MCF 10A (cell line): ENCODE measurements at places on chromosomes 2 and 18. TPM values are rescaled to one million over a fixed set of nuclear protein-coding genes. Genes with fewer than 3 reads are reported as not detected.

DNA sequence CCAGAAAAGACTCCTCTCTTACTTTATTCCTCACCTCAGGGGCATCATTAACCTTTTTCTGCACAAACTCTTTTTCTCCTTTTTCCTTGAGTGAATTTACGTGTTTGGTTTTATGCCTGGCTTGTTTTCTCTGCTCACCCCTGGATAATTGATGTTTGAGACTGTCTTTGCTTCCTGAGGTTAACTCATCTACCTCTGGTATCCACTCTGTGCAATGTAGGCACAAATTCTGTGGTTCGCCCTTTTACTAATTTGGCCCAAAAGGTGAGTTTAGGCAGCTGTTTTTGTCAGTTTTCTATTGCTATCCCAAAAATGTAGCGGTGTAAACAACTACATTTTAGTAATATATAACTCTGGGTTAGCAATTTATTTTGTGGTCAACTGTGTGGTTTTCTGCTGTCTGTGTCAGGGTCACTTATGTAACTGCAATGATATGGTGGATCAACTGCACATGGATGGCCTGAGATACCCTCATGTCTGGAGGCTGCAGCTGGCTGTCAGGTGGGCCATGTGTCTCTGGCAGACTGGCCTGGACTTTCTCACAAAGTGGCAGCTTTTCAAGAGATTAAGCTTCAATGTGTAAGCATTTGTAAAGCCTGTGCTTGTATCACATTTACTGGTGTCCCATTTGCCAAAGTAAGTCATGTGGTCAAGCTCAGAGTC, 329.7 kb downstream of the FSIP2 start:
- no peaks in the 10 kb centered on the region for H3K36me3 ChIP-seq
- no peaks in the 10 kb centered on the region for H3K27me3 ChIP-seq
- no peak overlapping the region for H3K27ac ChIP-seq
- no peaks in the 10 kb centered on the region for H3K4me1 ChIP-seq

DNA sequence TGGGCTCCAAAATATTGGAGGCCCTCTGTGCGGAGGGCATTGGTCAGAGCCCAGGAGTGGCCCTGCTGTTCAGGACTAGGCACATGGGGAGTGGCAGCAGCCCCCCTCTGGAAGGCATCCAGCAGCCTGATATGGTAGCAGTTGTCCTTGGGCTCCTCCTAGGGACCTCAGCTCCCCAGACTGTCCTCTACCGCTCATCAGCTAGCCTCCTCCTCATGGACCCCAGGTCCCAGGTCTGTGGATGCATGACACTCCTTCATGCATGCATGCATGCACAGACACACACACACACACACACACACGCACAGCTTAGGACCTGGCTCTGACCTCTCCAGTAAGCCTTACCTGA, 15.4 kb upstream of the ATP6V1B1 start:
- DNase-seq: no peak
- H3K4me1 ChIP-seq: no peaks in the 10 kb centered on the region
- no peaks in the 10 kb centered on the region for H3K36me3 ChIP-seq

DNA sequence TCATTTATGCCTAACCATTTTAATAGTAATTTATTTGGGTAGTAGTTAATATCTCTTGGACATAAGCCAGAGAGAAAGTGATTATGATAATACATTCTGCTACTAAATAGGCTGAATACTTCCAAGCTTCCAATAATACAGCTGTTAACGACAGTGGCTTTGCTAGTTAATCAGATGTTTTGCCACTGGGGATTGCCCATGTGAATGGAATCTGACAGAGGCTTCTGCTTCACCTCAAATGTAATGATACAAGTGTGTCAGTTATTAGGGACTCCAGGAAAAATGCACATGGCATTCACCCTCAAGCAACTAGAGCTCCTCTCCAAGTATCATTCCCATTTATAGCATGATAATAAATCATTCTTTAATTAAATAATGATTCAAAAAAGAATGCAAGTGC, 185.0 kb upstream of the TMEFF2 start:
- H3K27ac ChIP-seq: no peak overlapping the region
- H3K4me1 ChIP-seq: no peaks in the 10 kb centered on the region
- H3K27me3 ChIP-seq: no peaks in the 10 kb centered on the region
- no peak overlapping the region for H3K4me3 ChIP-seq
- H3K36me3 ChIP-seq: no peaks in the 10 kb centered on the region

DNA sequence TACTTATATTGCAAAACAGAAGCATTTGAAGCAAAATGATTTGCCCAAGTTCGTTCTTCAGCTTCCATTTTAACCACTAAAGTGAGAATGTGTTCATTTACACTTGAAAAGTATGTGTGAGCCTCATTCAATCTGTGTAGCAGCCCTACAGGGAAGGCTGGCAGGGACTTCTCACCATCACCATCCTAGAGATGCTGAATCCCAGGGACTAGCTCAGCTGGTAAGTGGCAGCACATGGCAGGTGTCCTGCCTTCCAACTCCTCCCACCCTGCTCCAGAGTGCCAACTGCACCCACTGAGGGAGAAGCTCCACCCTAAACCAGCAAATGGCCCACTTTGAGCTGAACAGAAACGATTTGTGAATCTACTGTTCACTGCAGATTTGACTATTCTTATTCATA, 91.5 kb downstream of the EN1 start:
- peaks cover 19% of the 10 kb centered on the region for H3K27me3 ChIP-seq
- H3K27ac ChIP-seq: no peak overlapping the region
- no peak overlapping the region for H3K4me3 ChIP-seq
- no peaks in the 10 kb centered on the region for H3K36me3 ChIP-seq
- DNase-seq: no peak

- DNase-seq: no peak
- no peak overlapping the region for H3K27ac ChIP-seq
- H3K36me3 ChIP-seq: no peaks in the 10 kb centered on the region
These were observed 1108.3 kb upstream of the KLHL29 start for GRCh38 chr2:22276696-22277095.

DNA sequence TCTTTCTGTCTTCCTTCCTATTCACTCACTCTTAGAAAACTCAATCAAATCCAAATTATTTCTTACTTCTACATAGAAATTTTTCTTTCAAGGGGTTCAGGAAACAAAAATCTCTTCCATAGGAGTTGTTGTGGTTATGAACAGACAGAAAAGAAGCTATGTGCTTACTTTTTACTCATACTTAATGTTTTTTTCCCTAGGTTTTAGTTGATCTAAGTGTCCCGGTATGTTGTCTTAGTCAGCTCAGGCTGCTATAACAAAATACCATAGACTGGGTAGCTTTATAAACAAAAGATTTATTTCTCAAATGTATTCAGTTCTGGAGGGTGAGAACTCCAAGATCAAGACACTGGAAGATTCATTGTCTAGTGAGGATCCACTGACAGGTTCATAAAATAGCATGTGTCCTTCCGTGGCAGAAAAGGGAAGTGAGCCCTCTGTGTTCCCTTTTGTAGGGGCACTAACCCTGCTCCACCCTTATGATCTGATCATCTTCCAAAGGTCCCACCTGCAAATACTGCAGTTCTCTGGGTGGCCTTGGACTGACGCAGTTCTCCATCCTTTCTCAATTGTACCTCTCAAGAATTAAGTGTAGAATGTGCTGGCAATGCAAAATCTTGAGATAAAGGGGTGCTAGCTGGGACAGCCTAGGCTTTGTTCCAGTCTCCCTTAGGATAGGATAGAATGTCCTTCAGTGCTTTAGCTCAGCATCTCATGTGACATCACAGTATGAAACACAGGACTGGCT, 14.4 kb upstream of the VRK2 start:
- no peaks in the 10 kb centered on the region for H3K4me1 ChIP-seq
- DNase-seq: no peak
- H3K27me3 ChIP-seq: no peaks in the 10 kb centered on the region
- H3K4me3 ChIP-seq: no peak overlapping the region

DNA sequence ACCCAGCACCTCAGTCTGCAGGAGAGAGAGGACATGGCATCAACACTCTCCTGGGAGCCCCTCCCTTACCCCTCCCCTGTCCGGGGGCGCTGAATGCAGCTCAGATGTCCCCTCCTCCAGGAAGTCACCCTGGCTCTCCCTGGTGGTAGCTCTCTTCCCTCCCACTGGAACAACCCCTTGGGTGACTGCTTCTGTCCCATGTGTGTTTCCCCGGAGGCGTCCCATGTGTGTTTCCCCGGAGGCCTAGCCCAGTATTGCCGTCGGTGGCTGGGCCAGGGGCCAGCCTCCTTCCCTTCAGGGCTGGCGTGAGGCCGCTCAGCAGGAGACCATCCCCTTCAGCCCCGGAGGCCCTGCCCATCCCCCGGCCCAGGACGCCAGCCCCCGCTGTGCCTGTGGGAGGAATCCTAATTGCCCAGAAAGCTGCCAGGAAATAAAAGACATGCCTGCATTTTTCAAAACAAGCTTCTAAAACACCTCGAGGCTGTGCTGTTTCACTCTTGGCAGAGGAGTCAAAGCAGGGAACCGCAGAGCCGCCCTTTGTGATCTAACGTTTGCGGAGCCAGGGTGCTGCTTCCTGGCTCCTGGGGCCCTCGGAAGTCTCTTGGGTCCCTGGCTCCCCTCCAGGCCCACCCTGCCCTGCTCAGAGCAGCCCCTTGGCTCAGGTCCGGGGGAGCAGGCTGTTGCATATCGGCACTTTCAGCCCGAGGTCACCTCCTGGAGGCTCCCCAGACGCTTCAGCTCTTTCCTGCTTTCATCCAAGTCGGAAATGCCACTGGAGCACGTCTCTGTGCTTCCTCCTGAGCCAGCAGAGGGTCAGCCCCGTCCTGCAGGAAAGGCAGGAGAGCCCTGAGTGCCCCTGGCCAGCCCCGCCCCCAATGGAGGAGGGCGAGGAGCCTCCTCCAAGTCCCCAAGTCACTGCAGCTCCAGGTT, 11.4 kb downstream of the SNED1 start:
- peaks cover 6% of the 10 kb centered on the region for H3K36me3 ChIP-seq
- H3K4me3 ChIP-seq: peak overlapping the region; percentile 60
- peak overlapping the region; percentile 27 for H3K27ac ChIP-seq
- H3K4me1 ChIP-seq: peaks cover 12% of the 10 kb centered on the region

DNA sequence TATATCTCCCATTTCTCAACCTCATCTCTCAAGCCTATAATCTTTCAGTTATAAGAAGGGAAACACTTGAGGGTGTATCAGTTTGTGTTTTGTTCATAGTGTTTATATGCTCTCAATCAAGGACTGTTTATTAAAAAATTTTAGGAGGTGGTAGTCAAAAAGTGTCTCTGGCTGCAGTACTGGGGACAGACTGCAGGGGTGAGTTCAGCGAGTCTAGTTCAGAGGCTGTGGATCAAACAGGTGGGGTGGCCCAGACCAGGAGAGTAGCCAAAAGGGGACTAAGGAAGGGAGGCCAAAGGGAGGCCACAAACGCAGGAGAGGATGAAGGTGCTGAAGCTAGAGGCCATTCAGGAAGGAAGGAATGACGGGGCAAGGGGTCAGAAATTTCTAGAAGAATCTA, 136.3 kb downstream of the MSH2 start:
- no peak for DNase-seq
- no peak overlapping the region for H3K4me3 ChIP-seq
- no peaks in the 10 kb centered on the region for H3K4me1 ChIP-seq
- no peak overlapping the region for H3K27ac ChIP-seq

Gene HOXD8
- not detected in 2 replicates for total RNA-seq
